ENCODE measurements at places on chromosomes 6 and 20.
A peak's percentile ranks its signal among the peaks of the same experiment; 100 is the strongest.

DNA sequence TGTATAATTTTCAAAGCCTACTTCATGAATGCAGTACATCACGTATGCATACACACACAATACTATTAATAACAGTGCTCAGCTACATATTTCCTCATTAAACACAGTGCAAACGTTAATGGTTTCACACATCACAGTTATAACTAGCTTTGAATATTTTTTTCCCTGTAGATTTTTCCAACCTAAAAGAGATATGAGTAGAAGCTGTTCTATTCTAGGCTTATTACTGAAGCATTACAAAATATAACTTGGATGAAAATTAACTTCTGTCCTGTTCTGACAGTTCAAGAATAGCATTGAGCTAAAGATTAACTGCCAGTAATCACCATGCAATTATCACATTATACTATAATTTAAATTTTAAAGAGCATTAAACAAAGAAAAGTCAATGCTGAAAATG, 6.2 kb downstream of the LMBRD1 start:
- no peak for ATAC-seq

DNA sequence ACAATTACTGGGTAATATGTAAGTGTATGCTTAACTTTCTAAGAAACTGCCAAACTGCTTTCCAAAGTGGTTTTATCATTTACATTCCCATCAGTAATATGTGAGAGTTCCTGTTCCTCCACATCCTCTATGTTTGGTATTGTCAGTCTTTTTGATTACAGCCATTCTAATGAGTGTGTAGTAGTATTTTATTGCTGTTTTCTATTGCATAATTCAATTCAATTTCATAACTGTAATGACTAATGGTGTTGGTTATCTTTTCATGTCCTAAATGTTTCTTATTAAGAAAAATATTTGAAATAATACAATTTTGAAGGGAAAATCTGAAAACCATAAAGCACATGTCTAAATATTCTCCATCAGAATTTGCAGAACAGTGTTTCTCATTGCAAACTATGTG, 119.3 kb downstream of the MAP3K7 start:
- no peak for ATAC-seq

DNA sequence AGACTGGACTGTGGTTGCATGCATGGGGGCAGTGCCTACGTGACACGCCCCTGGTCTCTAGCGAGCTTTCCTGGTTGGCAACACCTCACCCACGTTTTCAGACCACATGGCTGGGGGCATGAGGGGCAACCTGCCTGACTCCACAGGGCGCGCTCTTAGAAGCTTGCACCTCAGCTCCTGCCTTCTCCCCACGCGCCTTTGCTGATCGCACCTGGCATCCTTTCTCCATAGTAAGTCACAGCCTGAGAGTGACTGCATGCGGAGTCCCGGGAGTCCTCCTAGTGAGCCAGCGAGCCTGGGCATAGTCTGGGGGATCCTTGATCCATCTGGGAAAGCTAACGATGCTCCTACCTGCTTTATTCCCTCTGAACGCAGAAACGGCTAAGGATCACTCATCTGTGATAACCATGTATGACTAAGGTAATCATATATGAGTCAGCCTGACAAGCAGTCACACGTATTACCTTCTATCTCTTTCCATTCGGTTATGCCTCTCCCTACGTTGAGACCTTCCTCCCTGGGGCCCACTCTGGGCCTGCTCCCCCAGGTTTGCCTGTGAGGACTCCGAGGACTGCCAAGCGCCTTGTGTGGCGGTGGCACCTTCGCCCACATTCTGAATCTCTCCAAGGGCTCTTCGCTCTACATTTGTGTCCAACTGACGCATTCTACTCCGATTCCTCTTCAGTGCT, 4.5 kb downstream of the TCFL5 start:
- peak; percentile 44 for ATAC-seq

DNA sequence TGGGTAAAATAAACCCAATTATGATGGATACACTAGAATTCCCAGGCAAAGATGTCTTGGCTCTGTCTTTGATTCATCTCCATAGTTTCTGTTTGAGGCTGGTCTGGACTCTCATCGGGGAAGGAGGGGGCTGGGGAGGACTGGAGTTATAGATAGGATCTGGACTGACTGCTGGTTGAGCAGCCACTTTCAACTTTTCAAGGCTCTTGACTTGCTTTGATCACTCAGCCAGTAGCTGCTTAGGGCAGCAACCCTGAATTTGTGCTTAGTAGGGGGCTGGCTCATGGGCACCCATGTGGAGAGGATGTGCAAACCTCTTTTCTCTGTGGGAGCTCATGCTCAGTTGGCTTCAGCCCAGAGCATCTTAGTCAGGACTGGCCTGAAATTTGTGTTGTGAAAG, 114.0 kb upstream of the NEDD9 start:
- no peak for ATAC-seq

DNA sequence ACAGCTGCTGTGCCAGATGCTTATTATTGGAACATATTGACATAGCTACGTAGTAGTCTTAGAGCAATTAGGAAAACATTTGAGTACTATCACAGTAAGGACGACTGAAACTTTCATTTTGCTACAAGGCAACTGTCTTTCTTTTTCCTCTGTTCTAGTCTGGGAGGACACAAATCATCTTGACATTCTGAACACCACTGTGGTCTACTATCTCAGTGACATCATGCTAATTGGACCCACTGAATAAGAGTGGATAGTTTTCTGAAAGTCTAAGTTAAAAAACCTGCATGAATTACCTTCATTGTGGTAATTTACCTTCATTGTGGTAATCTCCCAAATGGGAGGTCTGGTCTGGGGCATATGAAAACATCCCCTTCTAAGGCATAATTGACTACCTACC, 163.3 kb upstream of the MOCS1 start:
- ATAC-seq = no peak

DNA sequence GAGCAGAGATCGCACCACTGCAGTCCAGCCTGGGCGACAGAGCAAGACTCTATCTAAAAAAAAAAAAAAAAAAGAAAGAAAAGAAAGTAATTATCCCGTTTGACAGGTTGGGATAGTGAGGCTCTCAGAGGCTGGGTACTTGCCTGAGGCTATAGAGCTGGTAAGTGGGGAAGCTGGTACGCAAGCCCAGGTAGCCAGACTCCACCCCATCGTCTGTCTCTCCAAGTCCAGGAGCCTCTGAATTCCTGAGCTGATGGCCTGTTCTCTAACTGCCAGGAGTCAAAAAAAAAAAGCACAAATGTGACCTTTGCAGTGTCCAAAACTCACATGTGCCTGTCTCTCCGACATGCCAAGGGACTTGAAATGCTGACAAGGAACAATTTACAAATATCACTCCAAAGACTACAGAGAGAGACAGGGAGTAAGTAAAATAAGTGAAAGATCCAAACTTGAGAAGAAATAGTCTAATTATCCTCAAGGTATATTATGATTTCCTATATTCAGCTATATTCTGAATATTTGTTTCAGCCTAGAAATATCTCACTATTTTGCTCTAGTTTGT, 109.1 kb upstream of the SCAF8 start:
- peak; percentile 70 for ATAC-seq

GRCh38 chr6:123681957-123682462, 45.3 kb upstream of the TRDN start:
- no peak for ATAC-seq

DNA sequence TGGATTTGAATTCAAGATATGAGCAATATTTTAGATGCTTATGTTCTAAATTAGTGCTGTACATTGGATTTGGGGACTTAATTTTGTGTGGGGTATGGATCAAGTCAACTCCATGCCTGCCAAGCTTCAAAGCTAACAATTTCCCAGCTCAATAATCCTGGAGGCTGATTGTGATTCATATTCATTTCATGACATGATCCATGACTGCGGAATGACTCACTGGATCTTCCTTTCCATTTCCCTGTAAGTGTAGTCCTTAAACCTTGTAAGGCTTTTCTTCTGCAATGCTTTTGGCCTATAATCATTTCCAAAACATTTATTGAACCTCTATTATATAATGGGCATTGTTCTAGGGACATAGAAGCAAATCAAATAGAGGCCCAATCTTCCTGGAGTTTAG, 44.7 kb upstream of the CCN2 start:
- peak; percentile 80 for ATAC-seq

GRCh38 chr20:24892522-24892921, 56.5 kb upstream of the CST7 start:
- ATAC-seq = no peak

GRCh38 chr20:34324541-34324940, 21.4 kb upstream of the AHCY start:
- ATAC-seq = no peak

GRCh38 chr6:170067181-170067641, 223.7 kb downstream of the DLL1 start:
- no peak for ATAC-seq

DNA sequence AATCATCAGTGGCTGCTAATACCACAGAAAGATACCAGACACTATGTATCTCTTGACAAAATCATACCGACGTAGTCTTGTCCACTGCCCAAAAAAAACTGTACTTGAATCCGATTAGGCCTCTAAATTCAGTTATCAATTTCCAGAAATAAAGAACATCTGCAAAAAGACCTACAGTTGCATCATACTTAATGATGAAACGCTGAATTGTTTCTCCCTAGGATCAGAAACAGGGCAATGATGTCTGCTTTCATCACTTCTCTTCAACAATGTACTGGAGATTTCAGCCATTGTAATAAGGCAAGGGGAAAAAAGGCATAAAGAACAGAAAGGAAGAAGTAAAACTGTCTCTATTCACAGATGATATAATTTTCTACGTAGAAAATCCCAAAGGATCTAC, 152.0 kb downstream of the TASP1 start:
- no peak for ATAC-seq

DNA sequence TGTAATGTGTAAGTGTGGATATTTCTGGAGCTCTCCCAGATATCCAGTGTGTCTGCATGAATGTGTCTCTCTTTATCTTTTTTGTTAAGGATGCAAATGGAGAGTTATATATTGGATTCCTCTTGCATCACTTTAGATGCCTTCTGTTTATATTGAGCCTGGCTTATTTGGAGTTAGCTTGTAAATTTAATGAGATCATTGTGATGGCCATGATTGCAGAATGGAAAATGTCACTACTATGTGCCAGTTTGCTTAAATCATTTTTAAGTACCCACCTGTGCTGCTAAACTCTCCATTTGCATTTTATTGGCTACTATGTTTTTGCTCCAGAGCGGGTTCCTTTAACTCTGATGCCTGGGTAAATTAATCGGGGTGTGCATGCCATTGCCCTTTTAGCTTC, 334.8 kb downstream of the UTRN start:
- no peak for ATAC-seq

GRCh38 chr20:63461104-63461763, 11.2 kb downstream of the KCNQ2 start:
- no peak for ATAC-seq

DNA sequence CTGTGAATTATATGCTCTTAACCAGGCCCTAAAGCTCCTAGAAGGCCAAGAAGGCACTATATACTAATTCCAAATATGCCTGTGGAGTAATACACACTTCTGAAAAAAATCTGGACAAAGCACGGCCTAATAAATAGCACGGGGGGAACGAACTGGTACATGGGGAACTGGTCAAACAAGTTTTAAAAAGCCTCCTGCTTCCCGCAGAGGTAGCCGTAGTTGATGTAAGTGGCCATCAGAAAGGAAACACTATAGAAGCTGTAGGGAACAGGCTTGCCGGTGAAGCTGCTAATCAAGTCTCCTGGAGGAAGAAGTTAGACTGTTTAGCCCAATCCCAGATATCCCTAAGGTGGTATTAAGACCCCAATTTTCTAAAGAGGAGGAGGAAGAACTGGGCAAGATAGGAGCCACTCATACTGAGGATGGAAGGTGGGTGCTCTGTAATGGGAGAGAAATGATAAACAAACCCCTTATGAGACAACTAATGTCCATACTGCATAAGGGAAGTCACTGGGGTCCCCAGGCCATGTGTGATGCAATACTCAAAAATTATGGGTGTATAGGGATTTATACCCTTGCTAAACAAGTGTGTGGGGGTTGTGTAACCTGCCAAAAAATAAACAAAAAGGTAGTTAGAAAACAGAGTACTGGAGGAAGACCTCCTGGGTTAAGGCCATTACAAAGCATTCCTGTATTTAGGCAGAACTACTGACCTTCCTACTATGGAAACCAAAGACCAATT, 27.1 kb upstream of the ZNF318 start:
- ATAC-seq = peak; percentile 45

DNA sequence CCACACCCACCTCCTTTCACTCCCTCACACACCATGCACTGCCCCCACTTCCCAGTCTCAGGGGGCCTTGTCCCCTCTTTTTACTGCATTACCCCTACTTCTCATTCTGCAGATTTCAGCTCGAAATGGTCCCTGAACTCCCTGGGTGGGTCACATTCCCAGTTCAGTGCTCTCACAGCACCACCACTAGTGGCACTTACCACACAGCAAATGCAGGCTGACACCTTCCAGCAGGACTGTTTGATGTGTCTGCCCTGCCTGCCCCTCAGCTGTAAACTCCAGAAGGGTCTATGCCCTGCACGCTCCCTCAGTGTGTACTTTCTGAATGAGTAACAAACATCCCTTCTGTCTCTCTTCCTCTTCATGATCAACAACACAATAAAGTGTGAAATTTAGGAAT, 4.0 kb downstream of the DYNLT1 start:
- ATAC-seq = no peak

GRCh38 chr6:32692019-32692418, 25.6 kb upstream of the HLA-DQB1 start:
- peak; percentile 71 for ATAC-seq

DNA sequence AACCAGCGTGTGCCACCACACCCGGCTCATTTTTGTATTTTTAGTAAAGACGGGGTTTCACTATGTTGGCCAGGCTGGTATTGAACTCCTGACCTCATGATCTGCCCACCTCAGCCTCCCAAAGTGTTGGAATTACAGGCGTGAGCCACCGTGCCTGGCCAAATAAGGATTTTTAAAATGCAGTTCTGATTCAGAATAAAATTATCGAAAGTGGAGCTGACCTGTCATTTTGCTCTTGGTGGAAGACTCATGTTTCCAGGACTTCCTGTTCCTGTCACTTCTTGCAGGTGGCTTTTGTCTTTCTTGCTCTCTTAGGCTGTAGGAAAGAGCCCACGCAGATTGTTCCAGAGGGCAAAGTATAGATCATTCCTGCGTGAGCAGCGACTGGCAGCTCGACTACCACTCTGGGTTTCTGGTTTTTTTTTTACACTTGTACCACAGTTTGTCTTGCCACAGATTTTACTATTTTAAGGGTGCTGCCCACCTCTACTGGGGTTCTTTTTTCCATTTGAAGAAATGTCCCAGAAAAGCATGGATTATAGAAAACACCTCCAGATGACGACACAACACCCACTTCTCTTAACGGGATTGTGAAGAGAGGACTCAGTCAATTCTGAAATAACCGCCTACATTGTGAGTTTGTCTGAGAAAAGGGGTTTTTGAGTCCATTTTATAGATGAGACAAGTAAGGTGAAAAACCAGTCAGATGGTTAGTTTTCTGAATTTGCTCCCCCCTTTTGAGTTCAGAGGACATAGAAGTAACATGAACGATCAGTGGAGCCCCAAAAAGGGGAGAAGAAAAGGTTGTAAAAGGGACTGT, 7.5 kb downstream of the JARID2 start:
- ATAC-seq = no peak

DNA sequence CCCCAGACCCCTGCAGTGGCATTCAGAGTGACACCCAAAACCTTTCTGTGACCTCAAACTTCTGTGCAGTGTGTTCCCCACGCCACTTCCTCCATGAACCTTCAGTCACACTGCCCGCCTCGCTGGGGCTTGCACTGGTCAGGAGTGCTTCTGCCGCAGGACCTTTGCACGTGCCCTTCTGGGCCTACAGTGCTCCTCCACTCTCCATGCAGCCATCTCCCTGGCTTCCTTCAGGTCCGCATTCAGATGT, 27.1 kb downstream of the SYNJ2 start:
- no peak for ATAC-seq
